Stimulated activated CD8-positive, alpha-beta memory T cell treated with anti-CD3 and anti-CD28 coated beads, Interleukin-2, amount 100 ng/mL, for 48 hours (primary cell): ENCODE measurements at places on chromosomes 4 and X.

DNA sequence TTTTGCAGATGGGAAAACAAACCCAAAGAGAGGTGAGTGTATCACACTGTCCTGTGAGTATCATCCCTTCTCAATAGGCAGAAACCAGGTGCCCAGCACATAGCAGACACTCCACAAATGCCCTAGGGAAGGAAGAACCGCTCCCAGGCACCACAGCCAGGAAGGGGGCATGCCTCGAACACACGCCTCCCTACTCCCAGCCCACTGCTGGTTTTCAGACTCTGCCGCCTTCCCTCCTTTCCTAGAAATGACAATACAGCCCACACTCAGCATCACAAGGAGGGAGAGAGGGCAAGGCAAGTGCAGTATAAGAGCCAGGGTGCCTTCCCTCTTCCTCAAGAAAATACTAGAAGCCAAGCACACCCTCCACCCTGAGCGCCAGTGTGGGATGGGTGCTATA lies 16.2 kb downstream of the JAKMIP1 start:
- DNase-seq: no peak

DNA sequence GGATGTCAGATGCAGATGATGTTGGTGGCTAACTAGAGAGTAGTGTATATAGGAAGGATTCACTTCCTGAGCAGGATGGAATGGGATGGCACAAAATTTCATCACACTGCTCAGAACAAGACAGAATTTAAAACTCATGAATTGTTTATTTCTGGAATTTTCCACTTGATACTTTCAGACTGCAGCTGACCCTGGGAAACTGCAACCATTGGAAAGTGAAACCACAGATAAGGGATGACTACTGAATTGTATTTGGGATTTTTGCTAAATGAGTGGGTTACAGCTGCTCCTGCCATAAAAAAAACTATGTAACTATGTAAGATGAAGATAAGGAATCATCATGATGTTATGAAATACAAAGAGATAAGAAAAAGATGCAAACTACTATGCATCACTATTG lies 51.4 kb downstream of the NPY5R start:
- DNase-seq: no peak

DNA sequence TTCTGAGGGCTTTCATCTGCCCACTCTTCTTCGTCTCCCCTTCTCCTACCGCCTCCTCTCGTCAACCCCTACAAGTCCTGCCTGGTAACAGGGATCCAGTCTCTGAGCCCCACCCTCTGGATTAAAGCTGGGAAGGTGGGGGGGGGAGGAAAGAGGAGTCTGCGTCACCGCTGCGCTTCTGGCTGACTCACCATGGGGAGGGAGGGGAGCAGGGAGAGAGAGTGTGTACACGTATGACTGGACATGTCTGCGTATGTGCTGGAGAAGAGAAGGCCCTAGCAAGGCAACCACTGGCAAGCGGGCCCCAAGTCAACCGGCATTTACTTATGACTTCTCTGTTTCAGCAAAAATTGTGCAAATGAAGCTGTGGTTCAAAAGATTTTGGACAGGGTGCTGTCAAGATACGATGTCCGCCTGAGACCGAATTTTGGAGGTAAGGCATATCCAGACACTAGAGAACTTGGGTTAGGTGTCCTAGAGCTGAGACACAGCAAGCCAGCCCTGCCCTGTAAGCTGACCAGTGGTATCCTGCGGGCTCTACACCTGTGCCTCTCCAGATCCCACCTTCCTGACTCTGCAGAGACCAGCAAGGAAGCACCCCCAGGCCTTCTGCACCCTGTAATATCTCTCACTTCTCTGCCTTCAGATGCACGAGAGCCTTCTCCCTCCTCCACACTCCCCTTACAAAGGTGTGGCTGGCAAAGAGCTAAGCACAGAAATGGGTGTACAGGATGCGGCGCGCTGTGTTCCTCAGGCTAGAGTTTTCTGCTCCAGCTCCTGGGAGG lies 2.5 kb downstream of the GABRQ start:
- no peak for DNase-seq

DNA sequence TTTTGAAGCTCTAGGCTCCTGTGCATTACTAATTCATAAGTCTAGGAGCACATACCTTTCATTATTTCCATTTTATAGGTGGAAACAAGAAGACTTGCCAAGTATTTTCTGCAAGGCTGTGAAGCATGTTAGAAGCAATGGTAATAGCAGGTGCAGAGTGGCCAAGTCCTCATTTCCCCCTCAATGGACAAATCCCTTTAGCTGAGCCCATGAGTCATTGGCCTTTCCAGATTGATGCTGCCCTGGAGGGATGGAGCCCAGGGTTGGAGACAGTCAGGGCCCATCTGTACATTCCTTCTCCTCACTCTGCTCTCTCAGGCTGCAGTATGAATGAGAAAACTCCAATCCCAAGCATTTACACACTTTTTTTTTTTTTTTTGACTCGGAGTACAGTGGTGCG lies 6.6 kb downstream of the MGST2 start:
- no peak for DNase-seq

DNA sequence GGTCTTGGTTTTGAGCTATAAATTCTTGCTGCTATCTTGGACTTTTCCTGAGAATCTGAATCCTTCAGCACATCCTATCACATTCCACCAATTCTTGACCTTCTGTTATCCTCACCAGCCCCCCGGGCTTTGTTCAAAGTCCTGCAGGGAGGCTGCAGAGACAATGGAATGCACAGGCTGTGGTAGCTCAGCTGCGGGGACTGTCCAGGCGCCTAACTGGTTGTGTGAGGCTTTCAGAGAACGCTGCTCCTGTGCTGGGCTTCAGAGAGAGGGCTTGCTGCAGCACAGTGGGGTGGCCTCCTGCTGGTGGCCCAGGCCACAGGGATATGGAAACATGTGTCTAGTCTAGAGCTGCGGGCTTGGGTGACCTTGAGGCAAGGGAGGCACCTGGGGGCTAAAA lies 196.3 kb upstream of the GATB start:
- DNase-seq: no peak

GRCh38 chr4:146646593-146647325 lies 8.1 kb downstream of the POU4F2 start:
- no peak for DNase-seq

DNA sequence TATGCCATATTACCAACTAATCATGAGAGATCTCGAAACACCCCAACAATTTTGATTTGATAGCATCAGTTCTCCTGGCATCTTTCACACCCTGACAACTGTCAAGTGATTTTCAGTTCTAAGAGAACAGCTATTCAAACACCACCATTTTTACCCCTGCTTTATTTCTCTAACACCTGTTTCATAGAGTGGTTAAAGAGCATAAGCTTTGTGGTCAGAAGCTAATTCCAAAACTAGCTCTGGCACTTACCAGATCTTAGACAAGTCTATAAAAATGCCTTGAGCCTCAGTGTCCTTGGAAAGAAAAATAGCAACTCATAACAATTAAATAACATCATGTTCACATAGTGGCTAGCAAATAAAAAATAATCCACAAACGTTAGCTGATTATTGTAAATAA lies 17.9 kb downstream of the PPA2 start:
- DNase-seq: no peak

- no peak for DNase-seq
Measured at GRCh38 chr4:138035781-138036258, 206.3 kb downstream of the SLC7A11 start.

- DNase-seq: no peak
Measured at GRCh38 chr4:86482306-86483172, 111.6 kb upstream of the PTPN13 start.

DNA sequence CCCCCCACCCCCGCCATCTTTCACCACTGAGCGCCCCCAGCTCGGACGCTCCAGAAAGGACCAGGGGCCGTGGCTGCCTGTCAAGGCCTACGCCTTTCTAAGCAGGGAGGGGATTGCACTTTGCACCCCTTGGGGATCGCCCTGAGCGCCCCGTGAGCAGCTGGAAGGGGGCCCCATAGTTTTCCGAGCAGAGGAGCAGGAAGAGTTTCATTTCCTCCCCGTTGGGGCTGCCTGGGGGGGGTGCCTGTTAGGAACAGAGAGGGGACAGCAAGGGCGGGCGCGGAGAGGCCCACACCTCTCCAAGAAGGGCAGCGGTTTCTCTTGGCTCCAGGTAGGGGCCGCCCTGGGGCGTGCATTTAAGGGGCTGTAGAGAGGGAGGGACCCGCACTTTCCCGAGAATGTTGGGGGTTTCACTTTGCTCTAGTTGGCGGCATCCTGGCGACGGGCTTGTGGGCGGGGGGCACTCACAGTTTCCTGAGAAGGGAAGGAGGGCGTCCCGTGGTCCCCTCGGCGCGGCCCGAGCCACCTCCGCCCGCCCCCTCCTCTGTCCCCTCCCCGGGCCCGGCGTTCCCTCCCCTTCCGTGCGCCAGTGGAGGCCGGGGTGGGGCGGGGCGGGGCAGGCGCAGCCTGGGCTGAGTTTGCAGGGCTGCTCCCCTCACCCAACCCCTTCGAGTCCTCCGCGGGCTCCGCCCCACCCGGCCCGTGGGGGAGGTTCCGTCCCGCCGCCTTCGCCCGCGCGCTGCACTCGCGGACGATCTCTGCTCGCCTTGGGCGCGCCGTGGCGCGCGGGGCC lies 82.3 kb upstream of the CD99 start:
- peak; percentile 84 for DNase-seq

GRCh38 chrX:129695937-129696336 lies 41.2 kb upstream of the APLN start:
- DNase-seq: no peak

DNA sequence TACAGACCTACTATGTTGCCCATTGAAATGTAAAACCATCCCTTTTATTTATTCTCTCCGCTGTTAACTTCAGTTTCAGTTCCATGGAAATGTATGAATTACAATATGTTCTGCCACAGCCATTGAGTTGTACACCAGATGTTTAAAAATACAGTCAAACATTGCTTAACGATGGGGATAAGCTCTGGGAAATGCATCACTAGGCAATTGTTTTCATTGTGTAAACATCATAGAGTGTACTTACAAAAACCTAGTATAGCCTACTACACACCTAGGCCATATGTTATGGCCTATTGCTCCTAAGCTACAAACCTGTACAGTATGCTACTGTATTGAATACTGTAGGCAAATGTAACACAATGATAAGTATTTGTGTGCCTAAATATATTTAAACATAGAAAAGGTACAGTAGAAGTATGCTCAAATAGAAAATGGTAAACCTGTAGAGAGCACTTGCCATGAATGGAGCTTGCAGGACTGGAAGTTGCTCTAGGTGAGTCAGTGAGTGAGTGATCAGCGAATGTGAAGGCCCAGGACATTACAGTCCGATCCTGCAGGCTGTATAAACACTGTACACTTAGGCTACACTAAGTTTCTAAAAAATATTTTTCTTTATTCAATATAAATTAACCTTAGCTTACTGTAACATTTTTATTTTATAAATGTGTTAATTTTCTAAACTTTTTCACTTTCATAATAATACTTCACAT lies 2.7 kb upstream of the PF4V1 start:
- no peak for DNase-seq

DNA sequence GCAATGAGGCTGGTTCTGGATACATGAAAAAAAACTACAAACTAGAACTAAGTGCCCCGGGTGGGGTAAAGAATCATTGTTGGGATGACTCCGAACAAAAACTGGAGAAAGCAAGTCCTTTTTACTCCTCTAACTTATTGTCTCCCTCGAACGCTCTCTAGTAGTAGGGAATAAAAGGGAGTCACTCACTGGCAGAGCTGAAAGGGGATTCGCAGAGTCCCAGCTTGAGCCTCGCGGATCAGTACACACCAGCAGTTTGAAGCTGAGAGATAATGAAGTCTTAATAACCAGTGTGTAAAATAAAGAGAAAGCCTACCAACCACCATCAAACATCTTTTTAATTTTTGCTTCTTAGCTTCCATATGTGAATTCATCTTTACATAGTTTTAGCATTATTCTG lies 521.9 kb upstream of the ARX start:
- no peak for DNase-seq

DNA sequence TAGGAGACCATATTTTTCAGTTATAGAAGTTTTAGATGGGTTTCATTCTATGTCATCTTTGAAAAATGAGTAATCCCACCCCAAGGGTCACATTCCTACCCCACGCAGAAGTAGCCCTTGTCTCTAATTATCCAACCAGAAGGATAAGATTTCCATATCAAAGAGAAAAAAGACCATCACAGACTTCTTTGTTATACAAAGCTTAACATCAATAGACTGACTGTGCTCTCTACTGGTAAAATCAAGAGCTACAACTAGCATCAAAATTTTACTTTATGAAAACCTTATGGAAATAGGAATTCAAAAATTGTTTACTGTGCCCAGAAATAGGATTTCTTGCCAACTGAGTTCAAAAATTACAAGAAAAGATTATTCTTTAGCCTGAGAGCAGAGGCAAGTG lies 24.9 kb downstream of the TNMD start:
- DNase-seq: no peak

DNA sequence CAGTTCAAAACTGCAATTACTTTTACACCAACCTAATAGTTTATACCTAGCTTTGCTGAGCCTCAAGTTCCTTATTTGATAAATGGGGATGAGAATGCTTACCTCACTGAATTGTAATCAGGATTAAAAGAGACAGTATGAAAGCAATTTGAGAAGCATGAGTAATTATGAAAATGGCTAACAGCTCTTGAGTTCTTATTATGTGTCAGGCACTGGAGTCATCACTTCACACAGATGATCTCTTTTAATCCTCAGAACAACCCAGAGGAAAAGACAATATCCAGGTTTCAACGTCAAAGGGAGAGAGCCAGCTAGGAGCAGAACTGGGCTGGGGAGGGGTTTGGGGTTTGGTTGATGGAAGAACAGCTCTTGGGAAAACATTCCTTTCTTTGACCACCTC lies 221.0 kb upstream of the NWD2 start:
- no peak for DNase-seq
